H7 (cell line): ENCODE measurements at places on chromosomes 5 and 9.

- no peak for DNase-seq
Observed at GRCh38 chr5:33375900-33376299, 64.9 kb upstream of the TARS1 start.

DNA sequence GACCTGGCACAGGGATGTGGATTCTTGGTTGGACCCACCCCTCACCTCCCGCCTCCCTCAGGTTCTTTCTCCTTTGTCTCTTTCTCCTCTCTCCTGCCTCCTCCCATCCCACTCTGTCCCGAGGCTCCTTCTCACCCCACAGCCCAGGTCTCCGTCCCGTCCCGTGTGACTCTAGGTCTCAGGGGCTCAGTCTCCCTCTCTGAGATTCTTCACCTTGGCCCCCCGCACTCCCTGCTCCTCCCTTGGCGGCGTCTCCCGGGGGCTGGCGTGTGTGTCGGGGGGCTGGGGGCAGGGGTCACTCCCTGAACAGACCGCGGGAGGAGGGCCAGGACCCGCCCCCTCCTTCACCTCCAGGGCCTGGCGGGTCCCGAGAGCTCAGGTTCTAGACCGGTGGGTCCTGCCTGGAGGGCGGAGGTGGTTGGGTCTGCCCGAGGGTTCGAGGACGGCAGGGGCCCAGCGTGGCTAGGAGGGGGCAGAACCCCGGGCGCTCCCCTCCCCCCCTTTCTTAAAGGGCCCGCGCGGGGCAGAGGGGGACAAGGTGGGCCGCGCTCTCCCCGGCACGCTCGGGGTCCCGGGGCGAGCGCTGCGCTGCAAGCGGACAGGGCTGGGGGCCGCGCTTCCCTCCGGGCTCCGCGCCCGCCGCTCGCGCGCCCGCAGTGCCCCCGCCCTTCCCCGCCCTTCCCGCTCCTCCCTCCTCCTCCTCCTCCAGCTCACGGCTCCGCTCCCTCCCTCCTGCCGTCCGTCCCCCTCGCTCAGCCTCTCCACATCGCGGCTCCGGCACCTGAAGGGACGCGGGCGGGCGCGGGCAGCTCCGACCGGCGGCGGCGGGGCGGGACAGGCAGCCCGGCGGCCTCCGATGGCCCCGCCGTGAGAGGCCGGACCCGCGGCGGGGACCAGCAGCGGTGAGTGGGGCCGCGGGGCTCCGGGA, at the start of gene PSD2:
TSS of gene PSD2 (plus strand) at position 735 of the 928 bp plus-strand sequence. CDS start 13,633 bp downstream, outside the sequence.
- DNase-seq = peak; percentile 94

GRCh38 chr9:79193501-79194223, 378.1 kb upstream of the TLE4 start:
- peak; percentile 19 for DNase-seq

DNA sequence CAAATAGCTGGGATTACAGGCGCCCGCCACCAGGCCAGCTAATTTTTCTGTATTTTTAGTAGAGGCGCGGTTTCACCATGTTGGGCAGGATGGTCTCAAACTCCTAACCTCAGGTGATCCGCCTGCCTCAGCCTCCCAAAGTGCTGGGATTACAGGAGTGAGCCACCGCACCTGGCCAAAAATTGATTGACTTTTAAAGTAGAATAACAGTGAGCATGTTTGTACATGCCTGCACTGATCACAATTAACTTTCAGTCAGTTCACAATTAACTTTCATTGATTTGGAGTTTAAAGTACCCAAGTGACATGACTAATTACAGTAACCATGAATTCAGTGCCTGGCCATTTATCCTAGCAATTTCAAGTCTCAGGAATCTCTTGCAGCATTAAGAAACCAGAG, 61.3 kb downstream of the ANKH start:
- no peak for DNase-seq

GRCh38 chr9:35526087-35526801, 36.3 kb downstream of the RUSC2 start:
- DNase-seq = no peak

DNA sequence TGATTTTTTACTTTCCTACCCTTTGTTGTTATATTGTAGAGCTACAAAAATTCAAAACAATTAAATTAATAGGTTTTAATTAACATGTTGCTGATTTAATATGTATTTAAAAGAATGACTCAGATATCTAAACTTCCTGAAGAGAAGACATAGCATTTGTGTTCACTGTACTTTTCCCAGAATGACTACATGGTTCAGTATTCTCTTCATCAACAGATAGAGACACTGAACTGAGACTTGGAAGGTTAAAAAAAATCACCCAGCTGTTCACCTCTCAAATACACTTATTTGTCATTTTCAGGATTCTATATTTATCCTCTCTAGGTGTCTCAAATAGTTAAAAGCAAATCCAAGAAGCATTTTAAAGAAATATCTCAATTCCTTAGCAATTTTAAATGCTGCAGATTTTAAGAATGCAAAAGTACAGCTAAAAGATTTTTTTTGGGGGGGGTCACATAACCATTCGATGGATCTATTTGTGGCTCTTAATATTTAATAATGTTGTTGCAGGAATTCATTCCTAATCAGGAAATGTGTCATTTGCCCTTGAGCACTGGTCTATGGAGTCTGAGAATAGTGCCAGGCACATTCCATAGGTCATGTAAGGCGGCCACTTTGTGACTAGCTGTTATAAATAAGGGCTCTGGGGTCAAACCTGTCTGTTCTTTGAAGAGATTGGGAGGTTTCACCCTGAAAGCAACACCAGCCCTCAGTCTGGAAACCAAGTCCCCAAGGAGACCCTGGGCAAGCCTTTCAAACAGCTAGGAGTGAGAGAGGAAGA, 463.1 kb downstream of the NR2F1-AS1 start:
- no peak for DNase-seq

GRCh38 chr5:38535248-38535750, 21.1 kb downstream of the LIFR start:
- no peak for DNase-seq

- DNase-seq = no peak
Observed at GRCh38 chr9:28707616-28708015, 1134.3 kb upstream of the C9orf72 start.

DNA sequence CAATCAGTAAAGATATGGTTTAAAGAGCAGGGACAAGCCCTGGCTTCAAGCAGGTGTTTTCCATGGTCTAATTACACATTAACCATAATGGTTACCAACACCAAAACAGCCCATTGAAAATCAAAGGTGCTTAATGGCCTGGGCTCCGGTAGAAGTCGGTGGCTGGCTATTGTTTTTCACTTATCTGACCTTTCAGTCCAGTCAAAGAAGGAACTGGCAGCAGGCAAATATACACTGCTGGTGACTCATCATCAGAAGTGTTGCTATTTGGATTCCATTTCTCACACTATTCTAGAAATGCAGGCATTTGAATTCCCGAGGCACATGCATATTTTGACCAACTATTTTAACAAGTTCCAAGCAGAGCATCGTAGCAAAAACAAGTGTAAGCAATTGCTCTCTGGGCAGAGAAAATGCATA, 26.3 kb upstream of the GABRP start:
- DNase-seq = no peak

- no peak for DNase-seq
Observed at GRCh38 chr5:9104571-9105339, 441.1 kb downstream of the SEMA5A start.

DNA sequence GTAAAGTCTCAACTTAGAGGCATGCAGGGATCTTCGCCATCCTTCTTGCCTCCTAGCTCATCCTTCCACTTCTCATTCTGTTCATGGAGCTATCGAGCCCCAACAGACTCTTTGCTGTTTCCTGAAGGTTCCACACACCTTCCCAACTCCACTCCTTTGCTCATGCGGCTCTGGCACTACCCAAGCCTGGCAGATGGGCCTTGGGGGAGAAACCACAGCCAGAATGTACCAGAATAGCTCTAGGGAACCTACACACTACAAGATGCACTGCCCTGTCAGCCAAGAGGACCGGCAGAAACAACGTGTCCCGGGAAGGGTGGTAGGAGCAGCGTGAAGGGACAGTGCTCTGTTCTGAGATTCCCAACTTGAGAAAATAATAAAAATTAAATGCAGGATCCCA, 178.9 kb downstream of the GABBR2 start:
- no peak for DNase-seq

DNA sequence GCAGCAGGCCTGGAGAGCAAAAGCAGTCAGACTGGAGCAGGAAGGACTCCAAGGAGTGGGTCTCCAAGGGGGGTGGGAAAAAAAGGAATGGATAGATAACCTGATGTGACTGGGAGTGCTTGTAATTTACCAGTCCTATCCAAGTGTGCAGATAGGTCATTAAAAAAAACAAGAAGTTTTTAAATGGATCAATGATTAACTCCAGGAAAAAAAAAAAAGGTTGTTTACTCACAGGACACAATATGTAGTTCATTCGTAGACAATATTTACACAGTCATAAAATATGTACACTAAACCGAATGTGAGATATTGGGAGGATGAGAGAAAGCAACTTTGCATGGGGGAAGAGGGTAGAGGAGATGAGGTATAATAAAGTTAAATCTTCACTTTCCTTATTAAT, 20.4 kb downstream of the ZBTB5 start:
- DNase-seq = no peak

DNA sequence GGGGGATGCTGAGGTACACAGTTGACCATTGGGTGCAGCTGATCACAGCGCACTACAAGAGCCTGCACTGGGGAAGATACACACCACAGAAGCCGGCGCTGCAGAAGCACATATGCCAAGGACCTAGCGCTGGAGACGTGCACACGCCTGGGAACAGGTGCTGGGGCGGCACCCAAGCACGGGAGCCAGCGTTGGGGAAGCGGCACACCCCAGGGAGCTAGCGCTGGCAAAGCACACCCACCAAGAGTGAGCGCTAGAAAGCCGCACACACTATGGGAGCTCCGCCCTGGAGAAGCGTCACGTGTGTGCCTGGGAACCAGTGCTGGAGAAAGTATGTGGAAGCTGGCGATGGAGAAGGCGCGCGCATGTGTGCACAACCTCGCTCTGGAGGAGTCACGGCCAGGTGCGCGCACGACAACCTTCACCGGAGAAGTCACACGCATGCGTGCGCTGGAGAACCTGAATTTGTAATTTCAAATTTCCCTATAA, 4.5 kb downstream of the FANCC start:
- DNase-seq = peak; percentile 24

- no peak for DNase-seq
Observed at GRCh38 chr5:156036640-156037039, 290.3 kb upstream of the SGCD start.

DNA sequence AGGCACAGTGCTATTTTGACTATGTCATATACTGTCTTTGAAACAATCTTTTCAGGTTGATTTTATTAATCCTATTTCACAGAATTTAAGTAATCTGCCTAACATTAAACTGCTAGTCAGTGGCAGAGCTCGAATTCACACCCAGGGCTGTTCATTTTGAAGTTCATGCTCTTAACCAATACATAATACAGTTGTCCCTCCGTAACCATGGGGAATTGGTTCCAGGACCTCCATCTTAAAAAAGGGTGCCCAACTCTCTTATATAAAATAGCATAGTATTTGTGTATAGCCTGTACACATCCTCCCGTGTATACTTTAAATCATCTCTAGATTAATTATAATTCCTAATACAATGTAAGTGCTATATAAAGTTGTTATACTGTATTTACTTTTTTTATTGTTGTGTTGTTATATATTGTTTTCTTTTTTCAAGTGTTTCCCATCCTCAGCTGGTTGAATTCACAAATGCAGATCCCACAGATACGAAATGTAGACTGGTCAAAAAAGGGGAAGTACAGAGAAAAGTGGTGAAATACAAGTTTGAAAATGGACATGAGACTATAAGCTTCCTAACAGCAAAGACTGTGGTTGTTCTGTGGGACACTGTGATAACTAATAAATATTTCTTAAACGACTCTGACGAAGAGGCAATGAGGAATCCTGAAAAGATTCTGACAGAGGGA, 18.3 kb downstream of the RFX3 start:
- no peak for DNase-seq

- DNase-seq = peak; percentile 83
Observed at GRCh38 chr9:136090768-136091581, 4.1 kb downstream of the NACC2 start.

- no peak for DNase-seq
Observed at GRCh38 chr5:162699361-162699760, 631.8 kb downstream of the GABRG2 start.

DNA sequence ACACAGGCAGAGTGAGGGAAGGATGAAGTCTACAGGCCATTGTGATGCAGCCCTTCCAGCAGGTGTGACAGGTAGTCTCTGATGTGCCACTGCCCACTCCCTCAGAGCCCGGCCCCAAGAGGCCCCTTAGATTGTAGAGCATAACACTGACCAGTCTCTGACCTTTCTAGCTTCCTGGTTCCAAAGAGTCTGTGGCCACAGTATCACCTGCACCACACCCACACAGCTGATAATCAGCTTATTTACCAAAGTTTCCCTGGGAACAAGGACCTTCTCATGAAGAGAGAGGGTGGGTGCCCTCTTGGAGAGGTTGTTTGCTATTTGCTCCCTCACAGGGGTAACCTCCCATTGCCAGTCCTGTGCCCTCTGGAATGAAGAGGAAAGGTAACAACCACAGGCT, 11.0 kb upstream of the ACER2 start:
- no peak for DNase-seq

DNA sequence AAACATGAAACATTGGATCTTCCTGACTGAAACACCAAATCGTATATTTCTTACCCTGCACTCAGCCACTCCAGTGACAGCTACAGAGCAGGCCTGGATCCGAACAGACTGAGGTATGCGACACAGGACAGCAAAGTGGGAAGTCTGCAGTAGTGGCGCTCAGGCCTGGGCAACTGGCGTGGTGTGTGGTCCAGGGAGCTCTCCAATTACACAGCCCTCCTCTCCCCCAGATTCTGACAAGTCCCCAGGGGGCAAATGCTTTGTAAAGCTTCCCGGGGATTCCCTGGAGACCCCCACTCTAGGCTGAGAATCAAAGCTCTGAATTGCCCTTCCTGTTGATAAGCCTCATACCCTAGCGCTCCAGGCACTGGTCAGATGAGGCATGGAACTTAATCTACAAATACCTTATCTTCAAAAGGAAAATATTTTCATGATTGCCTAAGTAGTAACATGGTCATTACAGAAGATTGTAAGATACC, 104.8 kb upstream of the ERCC6L2 start:
- DNase-seq = peak; percentile 74

- DNase-seq = peak; percentile 85
Observed at GRCh38 chr5:142012792-142013388, at the start of gene GNPDA1. Gene GNPDA1 (minus strand): TSS chr5:142013027. CDS start chr5:142012035, 992 bp downstream.

DNA sequence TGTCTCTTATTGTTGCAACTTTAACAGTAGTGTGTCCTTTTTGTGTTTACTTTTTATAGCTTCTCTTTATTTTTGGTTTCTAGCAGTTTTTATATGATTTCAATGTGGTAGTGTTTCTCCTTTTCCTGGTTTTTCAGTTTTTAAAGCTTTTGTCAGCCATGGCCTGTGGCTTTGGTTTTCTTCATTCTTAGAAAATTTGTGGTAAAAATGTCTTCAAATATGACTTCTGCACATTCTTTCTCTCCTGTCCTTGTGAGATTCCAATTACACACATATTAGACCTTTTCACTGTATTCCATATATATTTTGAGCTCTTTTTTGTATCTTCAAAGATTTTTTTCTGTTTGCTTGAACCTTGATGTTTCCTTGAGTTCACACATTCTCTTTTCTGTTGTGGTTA, 180.5 kb downstream of the CNTLN start:
- DNase-seq = no peak

- DNase-seq = peak; percentile 19
Observed at GRCh38 chr9:73441890-73442818, 290.5 kb downstream of the ANXA1 start.

GRCh38 chr5:9151684-9152427, 394.0 kb downstream of the SEMA5A start:
- no peak for DNase-seq
